ENCODE measurements at places on chromosomes 3 and 15.

DNA sequence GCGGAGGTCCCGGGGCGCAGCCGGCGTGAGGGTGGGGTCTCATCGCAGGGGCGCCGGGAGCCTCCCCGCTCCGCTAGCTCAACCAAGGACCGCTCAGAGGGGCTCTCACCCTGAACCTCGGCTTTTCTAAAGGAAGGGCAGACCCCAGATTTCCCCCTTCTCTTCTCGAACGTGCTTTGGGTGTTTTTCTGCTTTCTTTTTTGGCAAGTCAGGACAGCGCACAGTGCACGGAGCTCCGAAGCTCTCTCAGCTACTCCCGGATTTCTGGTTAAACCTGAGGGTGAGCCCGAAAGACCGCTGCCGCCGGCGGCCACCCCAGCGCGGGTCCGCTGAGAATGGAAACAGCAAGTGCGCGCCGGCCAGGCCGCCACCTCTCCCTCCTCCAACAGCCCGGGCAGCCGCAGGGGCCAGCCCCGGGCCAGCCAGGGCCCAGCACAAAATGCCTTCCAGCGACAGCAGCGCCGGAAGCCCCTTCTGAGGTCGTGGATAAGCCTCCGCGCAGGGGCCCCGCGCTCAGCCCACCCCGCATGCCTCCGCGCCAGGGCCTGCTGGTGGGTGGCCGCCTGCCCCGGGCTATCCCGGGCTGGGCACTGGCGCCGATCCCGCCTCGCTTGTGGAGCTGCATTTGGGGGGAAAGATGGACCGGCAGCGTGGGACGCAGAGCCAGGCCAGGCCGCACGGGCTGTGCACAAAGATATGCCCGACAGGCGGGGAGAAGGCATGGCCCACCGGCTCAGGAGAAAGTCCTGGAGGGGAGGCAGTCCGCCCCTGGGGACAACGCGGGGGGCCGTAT lies 8.2 kb upstream of the OCA2 start:
- no peak for DNase-seq

- no peak for DNase-seq
Observed at GRCh38 chr3:80535286-80535685, 767.5 kb upstream of the ROBO1 start.

GRCh38 chr3:55245351-55245750 lies 241.8 kb downstream of the WNT5A start:
- DNase-seq: no peak

DNA sequence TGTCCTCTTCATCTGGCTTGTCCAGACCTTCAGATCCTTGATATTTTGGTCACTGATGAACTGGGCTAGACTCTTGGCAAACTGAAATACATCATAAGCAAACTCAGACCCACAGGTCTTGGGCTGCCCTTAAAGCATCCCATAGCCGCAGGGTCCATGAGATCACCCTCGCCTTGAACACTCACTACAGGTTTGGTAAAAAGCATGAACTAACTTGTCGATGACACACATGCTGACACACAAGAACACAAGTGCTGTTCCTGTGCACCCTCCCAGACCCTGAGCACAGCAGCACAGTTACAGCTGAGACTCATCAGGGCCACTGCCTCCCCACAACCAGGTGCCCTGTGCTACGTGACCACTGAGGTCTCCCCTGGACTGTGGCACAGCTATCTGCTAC lies 21.0 kb downstream of the PFKFB4 start:
- no peak for DNase-seq

DNA sequence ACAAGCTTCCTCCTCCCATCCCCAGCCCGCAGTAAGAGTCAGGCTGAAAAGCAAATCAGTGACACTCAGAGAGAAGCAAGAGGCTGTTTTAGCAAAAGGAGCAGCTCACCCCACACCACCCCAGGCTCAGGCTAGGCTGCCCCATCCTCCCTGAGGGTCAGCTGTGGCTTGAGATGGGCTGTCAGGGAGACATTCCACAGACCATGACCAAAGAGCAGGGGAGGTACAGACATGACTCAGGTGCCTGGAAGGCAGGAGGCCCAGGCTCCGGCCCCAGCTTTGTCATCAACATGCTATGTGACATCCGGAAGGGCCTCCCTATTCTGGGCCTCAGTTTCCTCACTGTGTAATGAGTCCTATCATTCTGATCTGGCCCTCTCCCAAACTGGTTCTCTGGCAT lies 24.7 kb downstream of the HCN4 start:
- no peak for DNase-seq

DNA sequence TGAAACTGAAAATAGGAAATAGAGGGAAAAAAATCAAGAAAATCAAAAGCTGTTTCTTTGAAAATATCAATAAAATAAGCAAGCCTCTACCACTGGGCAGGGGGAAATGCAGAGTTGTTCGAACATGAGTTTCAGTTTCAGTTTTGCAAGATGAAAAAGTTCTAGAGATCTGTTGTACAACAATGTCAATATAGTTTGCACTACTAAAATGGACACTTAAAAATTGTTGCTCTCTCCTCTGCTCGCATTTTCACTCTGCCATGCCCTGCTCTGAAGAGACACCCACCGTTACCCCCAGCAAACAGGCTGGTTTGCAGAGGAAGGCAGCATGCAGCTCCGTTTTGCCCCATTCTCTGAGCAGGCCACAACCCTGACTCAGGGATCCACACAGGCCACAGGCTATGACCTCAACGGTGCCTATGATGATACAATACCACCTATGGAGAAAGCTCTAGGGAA lies 64.5 kb downstream of the ZNF148 start:
- DNase-seq: peak; percentile 19

DNA sequence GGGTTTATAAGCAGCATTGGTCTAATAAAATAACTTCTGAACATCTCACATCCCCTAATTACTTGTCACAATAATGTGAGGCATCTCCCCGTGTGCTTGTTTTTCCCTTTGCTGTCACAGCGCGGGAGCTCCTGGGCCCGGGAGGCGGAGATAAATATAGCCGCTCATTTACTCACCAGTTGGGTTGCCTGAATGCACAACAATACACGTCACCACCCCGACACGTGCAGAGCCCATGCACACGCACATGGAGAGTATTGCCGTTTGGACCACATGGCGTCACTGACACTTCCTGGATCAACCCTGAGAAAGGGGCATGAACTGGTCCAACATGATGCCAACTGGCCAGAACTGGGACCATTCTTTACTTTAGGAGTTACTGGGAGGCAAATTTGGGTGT lies 76.2 kb downstream of the MRPL46 start:
- no peak for DNase-seq

DNA sequence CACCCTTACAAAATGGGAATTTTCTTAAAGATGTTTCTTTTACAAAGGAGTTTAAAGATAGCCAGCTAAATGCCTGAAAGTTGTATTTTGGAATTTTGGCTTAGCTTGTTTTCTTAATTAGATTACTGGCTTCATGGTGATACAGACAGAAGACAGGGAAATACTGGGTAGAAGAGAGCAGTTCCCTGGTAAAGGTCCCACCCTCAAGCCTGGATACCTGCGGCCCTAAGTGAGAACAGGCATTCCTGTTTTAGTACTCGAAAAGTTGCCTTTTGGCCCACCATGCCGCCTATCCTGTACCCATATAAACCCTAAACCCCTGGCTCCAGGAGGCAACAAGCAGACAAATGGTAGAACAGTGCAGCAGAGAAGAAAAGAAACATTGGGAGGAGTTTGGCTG lies 29.4 kb downstream of the SETMAR start:
- no peak for DNase-seq

DNA sequence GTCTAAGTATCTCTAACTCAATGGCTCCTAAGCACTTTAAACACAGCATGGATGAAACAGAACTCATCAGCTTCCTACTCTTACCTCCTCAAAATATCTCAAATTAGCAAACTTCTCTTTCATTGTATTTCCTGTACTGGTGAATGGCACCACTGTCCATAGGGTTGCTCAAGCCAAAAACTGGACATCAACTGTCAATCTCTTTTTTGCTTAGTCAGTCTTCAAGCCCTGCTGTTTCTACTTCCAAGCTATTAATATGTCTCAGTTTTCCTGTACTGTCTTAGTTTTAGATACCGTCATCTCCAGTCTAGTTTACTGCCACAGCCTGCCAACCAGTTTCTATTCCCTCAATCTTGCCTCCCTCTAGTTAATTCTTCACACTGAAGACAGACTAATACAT lies 48.3 kb upstream of the KPNA4 start:
- no peak for DNase-seq

GRCh38 chr3:72887705-72888545 lies at the start of gene GXYLT2:
GXYLT2 (plus strand) TSS chr3:72888046; CDS start chr3:72888234, 188 bp downstream.
- no peak for DNase-seq

- no peak for DNase-seq
Observed at GRCh38 chr3:53753518-53754183, 92.6 kb downstream of the CHDH start.

- DNase-seq: no peak
Observed at GRCh38 chr3:55826097-55826496, 339.0 kb upstream of the WNT5A start.

GRCh38 chr3:147680837-147681483 lies 271.8 kb downstream of the ZIC1 start:
- no peak for DNase-seq

DNA sequence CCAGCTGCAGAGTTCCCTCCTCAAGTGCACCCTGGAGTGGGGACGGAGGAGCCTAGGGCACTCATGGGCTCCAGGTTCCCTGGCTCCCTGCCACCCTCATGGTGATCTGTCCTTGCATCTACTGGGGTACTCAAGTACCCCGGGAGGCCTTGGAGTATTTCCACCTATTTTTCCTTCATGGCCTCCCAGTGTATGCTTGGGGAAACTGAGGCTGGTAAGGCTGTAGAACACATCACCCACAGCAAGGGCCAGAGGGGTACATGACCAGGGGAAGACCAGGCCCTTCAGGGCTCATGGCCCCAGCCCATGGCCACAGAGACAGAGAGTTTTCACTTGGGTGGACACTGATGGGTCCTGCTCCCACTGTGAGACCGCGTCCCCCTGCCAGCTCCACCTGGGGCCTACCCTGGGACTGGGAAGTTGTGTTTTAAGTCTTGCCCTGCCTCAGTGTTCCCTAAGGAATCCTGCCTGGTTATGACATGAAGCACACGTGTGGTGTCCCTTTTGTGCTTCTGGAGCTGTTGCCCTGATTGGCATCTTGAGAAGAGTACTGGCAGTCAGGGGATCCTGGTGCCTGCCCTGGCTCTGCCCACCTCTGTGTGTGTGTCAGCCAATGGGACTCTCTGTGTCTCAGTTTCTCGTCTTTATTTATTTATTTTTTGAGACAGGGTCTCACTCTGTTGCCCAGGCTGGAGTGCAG lies 132.8 kb downstream of the TJP1 start:
- no peak for DNase-seq

DNA sequence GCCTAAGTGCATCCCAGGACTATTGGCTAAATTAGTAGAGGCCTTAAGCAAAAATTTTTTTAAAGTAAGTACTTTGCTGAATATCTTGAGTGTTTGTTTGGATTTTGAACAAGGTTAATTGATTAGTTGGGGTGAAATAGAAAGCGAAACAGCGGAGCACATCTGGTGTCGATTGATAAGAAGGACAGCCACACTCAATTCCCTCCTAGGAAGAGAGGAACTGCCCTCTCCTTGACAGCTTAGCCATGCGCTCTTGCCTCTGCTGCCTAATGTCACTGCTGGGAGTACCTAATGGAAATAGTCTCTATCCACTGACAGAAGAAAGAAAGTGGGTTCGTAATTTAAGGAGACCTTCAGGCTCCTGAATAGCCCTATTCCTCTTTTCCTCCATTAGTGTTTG lies 943.6 kb downstream of the DIPK2A start:
- DNase-seq: no peak

DNA sequence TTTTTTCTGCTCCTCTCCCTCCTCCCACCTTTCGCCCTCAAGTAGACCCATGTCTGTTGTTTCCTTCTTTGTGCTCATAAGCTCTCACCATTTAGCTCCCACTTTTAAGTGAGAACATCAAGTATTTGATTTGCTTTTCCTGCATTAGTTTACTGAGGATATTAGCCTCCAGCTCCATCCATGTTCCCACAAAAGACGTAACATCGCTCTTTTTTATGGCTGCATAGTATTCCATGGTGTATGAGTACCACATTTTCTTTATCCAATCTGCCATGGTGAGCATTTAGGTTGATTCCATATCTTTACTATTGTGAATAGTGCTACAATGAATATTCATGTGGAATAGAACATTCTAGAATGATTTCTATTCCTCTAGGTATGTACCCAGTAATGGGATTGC lies 178.6 kb downstream of the RYR3 start:
- no peak for DNase-seq

DNA sequence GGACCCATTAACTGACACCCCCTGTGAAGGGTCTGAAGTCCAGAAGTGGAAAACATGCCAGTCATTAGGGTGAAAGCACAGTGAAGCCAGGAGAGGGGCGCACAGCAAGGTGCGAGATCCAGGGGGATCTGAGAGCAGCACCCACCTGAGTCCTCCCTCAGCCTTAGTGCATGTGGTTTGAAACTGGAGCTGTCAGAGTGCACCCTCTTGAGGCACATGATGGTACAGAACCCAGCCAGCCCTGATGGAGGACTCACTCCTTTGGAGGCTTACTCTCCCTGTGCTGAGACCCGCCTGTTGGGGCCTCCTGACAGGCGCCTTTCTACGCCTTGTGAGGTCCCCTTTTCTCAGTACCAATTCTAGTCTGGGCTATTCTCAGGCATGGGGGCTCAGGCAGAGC lies 77.8 kb downstream of the IL20RB start:
- DNase-seq: no peak

GRCh38 chr3:25412269-25412668 lies 15.8 kb upstream of the RARB start:
- no peak for DNase-seq

- no peak for DNase-seq
Observed at GRCh38 chr15:55267401-55268175, 22.0 kb downstream of the RAB27A start.

DNA sequence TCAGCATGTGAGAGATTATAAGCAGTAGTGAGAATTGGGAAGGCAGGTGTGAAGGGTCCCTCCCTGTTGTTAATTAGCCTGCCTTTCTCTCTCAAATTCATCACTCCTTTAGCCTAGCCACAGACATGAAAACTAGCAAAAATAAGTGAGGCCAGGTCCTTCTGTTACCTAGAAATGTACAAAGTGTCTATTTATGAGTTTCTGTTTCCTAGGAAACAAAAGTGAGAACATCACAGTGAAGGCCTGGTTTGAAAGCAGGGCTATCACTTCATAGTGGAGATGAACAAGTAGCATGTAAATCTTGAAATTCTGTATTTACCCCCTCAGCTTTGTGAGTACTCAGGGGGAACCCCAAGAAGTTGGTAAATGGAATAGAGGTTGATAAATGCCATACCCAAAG lies 78.2 kb upstream of the UMPS start:
- no peak for DNase-seq

All from stimulated activated CD8-positive, alpha-beta memory T cell treated with anti-CD3 and anti-CD28 coated beads, Interleukin-4, amount 100 ng/mL, for 4 hours (primary cell).